ENCODE measurements at places on chromosomes 5 and 9.

DNA sequence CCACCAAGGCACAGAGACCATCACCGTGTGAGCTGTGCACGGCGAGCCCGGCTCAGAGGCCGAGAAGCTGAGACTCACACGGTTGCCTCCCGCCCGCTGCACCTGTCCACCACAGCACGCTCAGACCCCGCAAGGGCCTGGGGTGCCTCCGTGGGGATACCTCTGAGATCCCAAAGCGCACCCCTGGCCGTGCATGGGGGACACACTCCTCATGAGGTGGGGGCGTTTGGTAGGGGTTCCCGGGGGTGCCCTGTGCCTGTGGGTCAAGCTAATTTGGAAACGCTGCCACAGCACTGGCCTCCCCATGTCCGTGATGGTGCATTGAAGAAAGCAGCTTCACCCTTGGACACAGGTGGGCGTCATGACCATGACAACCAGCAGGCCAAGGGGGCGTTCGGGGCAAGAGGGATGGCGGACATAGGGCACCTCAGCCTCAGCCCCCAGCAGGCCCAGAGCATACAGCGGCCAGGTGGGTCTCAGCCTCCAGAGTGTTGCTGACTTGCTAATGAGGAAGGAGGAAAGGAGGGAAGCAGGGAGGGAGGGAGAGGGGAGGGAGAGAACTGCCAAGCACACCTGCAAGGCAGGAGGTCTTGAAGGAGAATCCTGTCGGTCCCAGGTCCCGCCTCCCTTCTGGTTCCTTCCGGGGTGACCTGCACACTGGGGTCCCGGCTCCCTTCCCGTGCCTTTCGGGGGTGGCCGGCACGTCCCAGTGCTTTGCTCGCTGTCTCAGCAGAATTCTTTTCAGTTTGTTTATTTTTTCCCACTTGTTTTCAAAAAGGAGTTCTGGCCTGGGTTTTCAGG is 34.7 kb downstream of the GLT6D1 start:
- no peak for DNase-seq

GRCh38 chr5:140131967-140132409 is 6.3 kb downstream of the IGIP start:
- peak; percentile 27 for DNase-seq

DNA sequence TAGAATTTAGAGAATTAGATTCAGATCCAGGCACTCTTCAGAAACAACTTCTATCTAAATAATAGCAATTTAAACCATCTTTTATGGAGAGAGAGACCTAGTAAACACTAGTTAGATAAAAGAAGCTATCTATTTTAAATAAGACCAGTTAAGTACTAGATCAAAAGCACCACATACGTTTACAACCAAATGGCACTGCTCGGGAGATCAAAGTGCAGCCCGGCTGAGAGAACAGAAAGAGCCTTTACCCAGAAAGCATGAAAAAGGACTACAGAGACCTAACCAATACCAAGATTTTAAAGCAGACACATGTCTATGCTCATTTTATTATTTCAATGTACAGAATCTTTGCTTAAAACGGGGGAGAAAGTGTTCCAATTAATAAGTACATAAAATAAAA is 30.8 kb downstream of the LIX1 start:
- DNase-seq: no peak

DNA sequence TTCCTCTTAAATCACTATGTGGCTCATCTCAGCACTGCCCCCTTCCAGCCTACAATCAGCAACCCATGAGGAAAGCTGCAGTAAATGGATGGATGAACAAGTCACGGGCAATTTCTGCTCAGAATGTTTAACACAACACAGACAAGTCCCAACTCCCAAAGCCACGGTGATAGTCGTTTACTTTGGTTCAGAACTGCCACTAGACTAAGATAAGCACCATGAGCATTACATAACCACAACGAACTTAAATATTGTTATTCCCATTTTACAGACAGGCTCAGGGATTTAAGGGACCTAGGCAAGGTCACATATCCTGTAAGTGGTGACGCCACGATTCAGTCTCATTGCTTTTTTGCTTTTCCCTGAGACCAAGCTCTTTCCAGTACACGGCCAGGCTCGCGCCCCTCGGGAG is 2.0 kb upstream of the SMIM27 start:
- DNase-seq: no peak

DNA sequence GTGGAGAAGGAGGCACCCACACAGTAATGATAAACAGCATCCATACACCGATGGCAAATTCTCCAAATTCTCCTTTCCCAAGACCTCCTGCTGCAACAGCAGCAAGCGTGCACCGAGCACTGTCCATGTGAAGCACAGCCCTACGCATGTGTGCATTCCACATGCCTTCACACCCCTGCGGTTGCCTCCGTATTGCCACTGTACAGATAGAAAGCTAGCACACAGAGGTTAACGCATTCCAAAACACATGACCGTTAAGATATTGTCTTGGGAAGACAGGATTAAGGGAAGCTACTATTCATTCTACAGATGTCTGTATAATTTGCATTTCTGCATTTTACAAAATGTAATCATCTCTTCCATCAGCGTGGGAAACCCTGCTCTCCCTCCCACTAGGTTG is 6.6 kb downstream of the FLT4 start:
- no peak for DNase-seq

DNA sequence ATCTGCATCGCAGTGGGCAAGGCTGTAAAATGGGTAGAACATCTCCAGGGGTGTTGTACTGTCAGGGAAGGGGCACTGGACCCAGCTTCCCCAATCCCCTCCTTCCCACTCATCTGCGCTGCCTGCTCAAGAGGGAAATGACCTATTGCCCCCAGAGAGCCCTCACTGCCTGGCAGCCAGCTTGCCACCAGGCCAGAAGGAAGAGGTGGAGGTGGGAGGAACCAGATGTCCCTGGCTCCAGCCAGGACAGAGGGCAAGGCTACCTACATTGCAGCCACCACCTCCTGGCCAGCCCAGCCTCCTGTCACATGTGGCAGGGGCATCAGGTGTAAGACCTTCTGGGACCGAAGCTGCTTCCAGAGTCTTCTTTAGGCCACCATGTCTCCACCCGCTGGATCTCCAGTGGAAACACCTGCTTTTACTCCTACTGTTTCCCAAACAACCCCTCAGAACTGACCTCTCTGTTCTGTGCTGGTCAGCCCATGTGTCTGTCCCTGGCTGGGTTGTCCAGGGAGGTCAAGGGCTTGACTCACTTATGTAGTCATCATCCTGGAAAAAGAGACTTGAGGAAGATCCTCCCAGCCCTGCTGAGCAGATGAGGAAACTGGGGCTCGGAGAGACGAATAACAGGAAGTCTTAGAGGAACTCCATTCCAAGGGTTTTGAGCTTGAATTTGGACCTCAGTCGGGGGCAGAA is 42.3 kb downstream of the JADE2 start:
- no peak for DNase-seq

DNA sequence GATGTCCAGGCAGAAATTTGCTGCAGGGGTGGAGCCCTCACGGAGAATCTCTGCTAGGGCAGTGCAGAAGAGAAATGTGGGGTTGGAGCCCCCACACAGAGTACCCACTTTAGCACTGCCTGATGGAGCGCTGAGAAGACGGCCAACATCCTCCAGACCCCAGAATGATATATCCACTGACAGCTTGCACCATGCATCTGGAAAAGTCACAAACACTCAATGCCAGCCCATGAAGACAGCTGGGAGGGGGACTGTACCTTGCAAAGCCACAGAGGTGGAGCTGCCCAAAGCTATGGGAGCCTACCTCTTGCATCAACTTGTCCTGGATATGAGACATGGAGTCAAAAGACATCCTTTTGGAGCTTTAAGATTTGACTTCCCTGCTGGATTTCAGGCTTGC is 426.3 kb upstream of the FAM174A start:
- DNase-seq: no peak

DNA sequence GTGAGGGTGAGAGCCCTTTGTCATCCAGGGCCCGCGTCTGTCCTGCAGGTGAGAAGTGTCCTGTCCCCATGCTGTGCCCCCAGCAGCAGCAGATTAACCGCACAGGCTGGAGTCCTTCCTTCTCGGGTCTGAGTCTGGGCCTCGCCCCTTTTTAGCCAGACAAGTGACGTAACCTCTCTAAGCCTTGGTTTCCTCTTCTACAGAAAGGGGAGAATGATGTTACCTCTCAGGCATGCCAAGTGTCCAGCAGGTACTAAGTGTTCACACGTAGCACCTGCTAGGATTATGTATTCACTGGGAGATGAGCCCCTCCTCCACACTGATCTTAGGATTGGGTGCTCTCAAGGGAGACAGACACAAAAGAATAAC is 6.9 kb downstream of the NEURL1B start:
- DNase-seq: no peak

- DNase-seq: peak; percentile 72
These were observed 394.9 kb downstream of the GADD45G start for GRCh38 chr9:89999534-90000370.

DNA sequence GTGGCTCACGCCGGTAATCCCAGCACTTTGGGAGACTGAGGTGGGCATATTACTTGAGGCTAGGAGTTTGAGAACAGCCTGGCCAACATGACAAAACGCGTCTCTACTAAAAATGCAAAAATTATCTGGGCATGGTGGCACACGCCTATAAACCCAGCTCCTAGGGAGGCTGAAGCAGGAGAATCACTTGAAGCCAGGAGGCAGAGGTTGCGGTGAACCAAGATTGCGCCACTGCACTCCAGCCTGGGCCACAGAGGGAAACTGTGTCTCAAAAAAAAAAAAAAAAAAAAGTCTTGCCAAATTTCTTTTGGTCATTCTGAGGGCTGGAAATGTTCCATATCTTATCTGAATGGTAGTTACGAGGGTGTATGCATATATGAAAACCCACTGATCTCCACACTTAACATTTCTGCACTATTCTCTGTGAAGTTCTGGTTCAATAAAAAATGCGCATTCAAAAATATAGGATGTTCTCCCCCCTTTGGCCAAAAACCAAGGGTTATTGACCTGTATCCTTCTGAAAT is 13.5 kb upstream of the NIPAL4 start:
- DNase-seq: no peak
